ENCODE measurements at places on chromosomes 2 and 18. TPM values are rescaled to one million over a fixed set of nuclear protein-coding genes. Genes with fewer than 3 reads are reported as not detected.

Gene NCKAP5
- 10.5 TPM for total RNA-seq

Gene DOK6
- 14.1 TPM for total RNA-seq

Gene TNFRSF11A
- total RNA-seq = 2.7 TPM

Gene MARCO
- total RNA-seq = 22.0 TPM

Gene ACADL
- total RNA-seq = 32.4 TPM

Gene SNRNP27
- 46.9 TPM for total RNA-seq

Gene PLEKHH2
- total RNA-seq = 58.9 TPM

Gene BUB1
- 0.27 TPM for total RNA-seq

Gene SLC19A3
- 7.1 TPM for total RNA-seq

All from sciatic nerve (tissue), 2 donors.